ENCODE measurements at places on chromosomes 12 and 14. TPM values are rescaled to one million over a fixed set of nuclear protein-coding genes. Genes with fewer than 3 reads are reported as not detected.

The GALNT6 gene
- total RNA-seq, result 4.3 TPM

The TMPRSS12 gene
- total RNA-seq, result not detected

The PROX2 gene
- not detected for total RNA-seq

The C1S gene
- total RNA-seq, result 51.4 TPM

The CIDEB gene
- 0.14 TPM for total RNA-seq

The FKBP4 gene
- 92.9 TPM for total RNA-seq

The MAP1LC3B2 gene
- 1.2 TPM for total RNA-seq

The LRRC10 gene
- total RNA-seq, result not detected

The RNASE7 gene
- total RNA-seq, result not detected

The BRF1 gene
- total RNA-seq, result 24.3 TPM

The GPR132 gene
- 0.67 TPM for total RNA-seq

The HEBP1 gene
- 58.2 TPM for total RNA-seq

The FLVCR2 gene
- total RNA-seq, result 3.1 TPM

The FOXN4 gene
- total RNA-seq, result 0.05 TPM

The AGAP2 gene
- total RNA-seq, result 0.14 TPM

The PTGDR gene
- not detected for total RNA-seq

The CMTM5 gene
- not detected for total RNA-seq

The RAN gene
- 1,547 TPM for total RNA-seq

The BDKRB2 gene
- 5.9 TPM for total RNA-seq

The DNAI7 gene
- 0.11 TPM for total RNA-seq

The PPP1R36 gene
- total RNA-seq, result 0.57 TPM

The PTPN21 gene
- 9.7 TPM for total RNA-seq

The HNF1A gene
- total RNA-seq, result 5.9 TPM

The EXOC3L4 gene
- total RNA-seq, result 1.5 TPM

The LRTM2 gene
- total RNA-seq, result not detected

The TEAD4 gene
- total RNA-seq, result 50.8 TPM

The RND1 gene
- total RNA-seq, result 19.3 TPM

The OLR1 gene
- total RNA-seq, result 2.3 TPM

The RNASE3 gene
- total RNA-seq, result not detected

The SDR9C7 gene
- not detected for total RNA-seq

The ANKS1B gene
- total RNA-seq, result 0.49 TPM

The CFL2 gene
- 114 TPM for total RNA-seq

The KRT75 gene
- 0.26 TPM for total RNA-seq

The MIP gene
- total RNA-seq, result not detected

The TRMT61A gene
- total RNA-seq, result 22.4 TPM

The BCL2L2 gene
- total RNA-seq, result 19.7 TPM

The PLA2G1B gene
- total RNA-seq, result not detected

The CDH24 gene
- total RNA-seq, result 3.4 TPM

The LTBP2 gene
- total RNA-seq, result 14.8 TPM

The B4GALNT3 gene
- total RNA-seq, result 1.0 TPM

The KLRC4 gene
- total RNA-seq, result not detected

The LIN7A gene
- total RNA-seq, result 0.62 TPM

The ACSS3 gene
- total RNA-seq, result 0.07 TPM

The ACOT6 gene
- not detected for total RNA-seq

The MYH6 gene
- not detected for total RNA-seq

The DAO gene
- total RNA-seq, result not detected

Data from A549 treated with DMSO at 1 μM for 4 hours (cell line).